ENCODE measurements at places on chromosomes 4 and X.

GRCh38 chr4:136383082-136383481, 1149.2 kb downstream of the PCDH18 start:
- no peak for DNase-seq

DNA sequence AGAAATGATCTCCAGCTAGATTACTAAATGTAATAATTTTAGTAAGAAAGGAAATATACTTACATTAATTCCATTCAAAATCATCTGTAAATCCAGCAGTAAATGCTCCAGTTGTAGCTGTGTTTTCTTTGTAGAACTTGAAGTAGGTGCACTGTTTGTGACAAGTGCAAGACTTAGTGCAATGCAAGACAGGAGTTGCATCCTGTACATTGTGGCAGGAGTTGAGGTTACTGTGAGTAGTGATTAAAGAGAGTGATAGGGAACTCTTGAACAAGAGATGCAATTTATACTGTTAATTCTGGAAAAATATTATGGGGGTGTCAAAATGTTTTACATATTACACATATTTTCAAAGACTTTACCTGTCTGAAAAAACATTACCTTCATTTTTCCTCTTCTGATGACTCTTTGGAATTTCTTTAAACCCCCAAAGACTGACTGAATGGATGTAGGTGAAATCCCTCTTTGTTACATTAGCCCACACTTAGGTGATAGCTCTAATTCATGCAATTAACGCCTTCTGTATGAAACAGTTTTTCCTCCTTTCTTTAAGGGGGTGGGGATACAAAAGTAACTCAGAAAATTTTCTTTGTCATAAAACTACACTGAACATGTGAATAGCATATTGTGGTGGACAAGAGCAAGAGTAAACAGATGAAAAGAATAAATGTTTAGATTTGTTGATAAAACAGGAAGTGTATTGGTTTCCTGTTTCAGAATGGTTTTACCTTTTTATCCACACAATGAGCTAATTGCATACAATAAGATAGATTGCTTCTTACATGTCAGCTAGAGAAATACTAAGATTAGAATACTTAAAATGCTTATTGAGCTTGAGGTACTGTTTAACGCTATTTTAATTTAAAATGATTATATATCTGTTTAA, at the start of gene IL2:
TSS of gene IL2 (minus strand) at position 495 of the 886 bp plus-strand sequence. CDS start at position 210, 285 bp downstream.
- no peak for DNase-seq

- no peak for DNase-seq
Measured at GRCh38 chr4:159368320-159368719, 265.4 kb downstream of the RAPGEF2 start.

DNA sequence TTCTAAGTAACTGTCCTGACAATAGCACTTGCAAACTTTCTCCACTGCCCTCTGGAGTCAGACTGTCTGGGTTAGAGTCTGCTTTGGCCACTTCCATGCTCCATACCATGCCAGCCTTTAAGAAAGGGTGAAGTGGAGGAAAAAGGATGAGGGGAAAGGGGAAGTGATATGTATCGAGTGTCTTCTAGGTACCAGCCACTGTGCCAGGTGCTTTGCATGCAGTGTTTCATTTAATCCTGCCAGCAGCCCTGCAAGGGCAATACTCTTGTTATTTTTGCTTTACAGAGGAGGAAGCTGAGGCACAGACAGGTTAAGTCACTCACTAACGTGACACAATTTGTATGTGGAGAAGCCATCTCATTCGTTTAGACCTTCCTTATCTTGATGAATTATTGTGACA, 55.6 kb downstream of the RTL9 start:
- no peak for DNase-seq

DNA sequence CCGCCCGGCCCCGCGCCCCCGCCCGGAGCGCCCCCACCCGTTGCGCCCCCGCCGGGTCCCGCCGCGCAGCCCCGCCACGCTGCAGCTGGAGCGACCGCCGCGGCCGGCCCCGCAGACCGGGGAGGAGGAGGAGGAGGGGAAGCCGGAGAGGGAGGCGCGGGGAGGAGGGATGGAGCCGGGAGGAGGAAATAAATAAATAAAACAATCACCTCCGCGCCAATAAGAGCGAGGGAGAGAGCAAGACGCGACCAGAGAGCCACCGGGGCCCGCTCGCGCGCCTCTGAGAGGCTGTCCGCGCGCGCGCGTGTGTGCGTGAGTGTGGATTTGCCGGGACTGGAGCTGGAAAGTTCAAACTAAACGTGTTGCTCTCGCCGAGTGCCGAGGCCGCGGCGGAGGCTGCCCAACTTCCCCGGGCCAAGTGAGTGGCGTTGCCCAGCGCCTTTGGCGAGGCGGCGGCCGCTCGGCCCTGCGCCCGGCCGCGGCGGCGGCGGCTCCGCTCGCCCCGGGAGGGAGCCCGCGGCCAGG, 2184.4 kb upstream of the TENM3 start:
- DNase-seq, result peak; percentile 80

All from chondrocyte (in vitro differentiated cells).